ENCODE measurements at places on chromosomes 4 and X. TPM values are rescaled to one million over a fixed set of nuclear protein-coding genes. Genes with fewer than 3 reads are reported as not detected.

Gene FGF2
- total RNA-seq: 3.0 TPM

Gene PPP2R2C
- total RNA-seq: 0.24 TPM

Gene PAQR3
- 15.2 TPM for total RNA-seq

Gene FGB
- not detected for total RNA-seq

Gene NPY2R
- total RNA-seq: not detected

Gene IGBP1
- total RNA-seq: 35.4 TPM

Gene CLCN3
- 45.1 TPM for total RNA-seq

Gene TDO2
- not detected for total RNA-seq

Gene ETDB
- total RNA-seq: not detected

Gene PNMA3
- not detected for total RNA-seq
